Lung microvascular endothelial cell (primary cell): ENCODE measurements at places on chromosomes 13 and 19. TPM values are rescaled to one million over a fixed set of nuclear protein-coding genes. Genes with fewer than 3 reads are reported as not detected.

The SRRM5 gene
- total RNA-seq = not detected in 2 replicates

The JAK3 gene
- total RNA-seq = 0.79 and 2.0 TPM in 2 replicates

The SYT3 gene
- under 0.01 TPM in 2 replicates for total RNA-seq

The METTL21C gene
- total RNA-seq = not detected in 2 replicates

The SLC1A6 gene
- not detected in 2 replicates for total RNA-seq

The ZNF121 gene
- total RNA-seq = 17.9 and 30.2 TPM in 2 replicates

The DMKN gene
- total RNA-seq = not detected in 2 replicates

The C5AR1 gene
- not detected in 2 replicates for total RNA-seq

The CGB1 gene
- total RNA-seq = not detected in 2 replicates

DNA sequence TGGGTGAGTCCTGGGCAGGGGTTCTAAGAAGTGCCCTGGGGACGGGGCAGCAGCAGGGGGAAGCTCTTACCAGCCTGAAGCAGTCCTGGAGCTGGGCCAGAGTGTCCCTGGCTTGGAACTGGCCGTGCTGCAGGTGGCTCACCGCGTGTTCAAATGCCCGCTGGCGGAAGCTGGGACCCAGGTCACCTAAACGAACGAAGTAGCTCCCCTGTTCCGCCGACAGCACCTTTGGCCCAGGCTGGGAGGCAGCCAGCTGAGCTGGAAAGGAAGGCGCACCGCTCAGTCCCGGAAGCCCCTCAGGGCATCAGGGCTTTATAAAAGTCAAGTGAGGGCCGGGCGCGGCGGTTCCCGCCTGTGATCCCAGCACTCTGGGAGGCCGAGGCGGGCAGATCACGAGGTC lies 9.6 kb downstream of the PLIN4 start:
- DNase-seq = no peak

- no peak for DNase-seq
These were observed 459 bp downstream of the PRAM1 start for GRCh38 chr19:8501981-8502380.

GRCh38 chr19:7962644-7963268 lies 19.3 kb upstream of the TIMM44 start:
- no peak for DNase-seq

DNA sequence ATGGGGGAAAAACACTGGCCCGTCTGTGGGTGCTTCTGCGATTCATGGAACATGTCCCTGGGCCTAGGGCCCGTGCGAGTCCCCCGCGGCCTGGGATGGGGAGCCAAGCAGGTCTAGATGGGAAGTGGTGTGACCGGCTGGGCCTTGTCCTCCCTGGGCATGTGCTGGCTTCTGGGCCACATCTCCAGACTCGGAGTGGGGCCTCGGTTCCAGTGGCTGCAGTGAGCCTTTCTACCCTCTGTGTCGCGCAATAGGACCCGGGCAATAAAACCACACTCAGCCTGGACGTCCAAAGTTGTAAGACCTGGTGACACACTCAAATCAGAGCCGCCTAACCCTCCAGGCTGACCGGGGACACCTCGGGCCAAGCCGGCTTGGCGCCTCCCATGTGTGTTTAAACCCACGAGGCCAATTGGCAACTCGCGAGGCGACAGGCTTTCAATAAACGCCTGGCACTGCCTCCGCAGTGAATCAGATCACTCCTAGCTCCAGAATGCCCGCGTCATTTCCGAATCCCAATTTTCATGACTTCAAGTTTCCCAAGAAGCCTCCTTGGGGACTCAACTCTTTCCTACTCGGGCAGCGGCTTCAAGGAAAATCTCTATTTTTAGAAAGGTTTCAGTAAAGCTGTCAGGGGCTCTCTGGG lies 57.3 kb downstream of the KLF2 start:
- DNase-seq = no peak

DNA sequence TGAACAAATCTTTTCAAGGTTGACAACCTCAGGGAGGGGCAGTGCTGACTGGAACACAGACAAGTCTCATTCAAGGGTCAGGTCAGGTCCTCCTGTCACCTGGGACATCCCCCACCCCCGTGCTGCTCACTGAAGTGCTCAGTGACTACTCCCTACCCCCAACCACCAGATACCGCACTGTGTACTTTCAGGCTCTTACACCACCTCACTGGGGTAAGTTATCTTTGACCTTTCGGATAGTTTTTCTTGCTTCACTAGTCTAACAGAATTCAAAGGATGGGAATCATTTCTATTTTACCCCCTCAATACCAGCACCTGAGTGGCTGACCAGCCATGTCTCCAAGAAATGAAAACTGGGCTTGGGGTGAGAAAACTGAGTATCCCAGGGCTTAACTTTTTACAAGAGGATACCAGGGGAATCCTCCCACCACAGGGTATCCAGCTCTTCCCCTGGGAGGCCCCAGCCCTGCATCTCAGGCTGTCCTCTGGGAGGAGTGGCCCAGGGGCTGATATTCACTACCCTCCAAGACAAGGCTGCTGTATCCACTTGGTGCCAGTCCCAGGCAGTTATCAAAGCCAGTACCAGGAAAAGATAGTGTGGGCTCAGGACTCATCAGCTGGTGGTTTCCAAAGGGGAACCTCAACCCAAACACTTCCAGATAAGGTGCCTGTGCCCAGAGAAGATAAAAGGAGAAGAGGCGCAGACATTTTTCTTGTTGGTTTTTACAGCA lies 2.1 kb downstream of the ZNF563 start:
- DNase-seq = no peak

DNA sequence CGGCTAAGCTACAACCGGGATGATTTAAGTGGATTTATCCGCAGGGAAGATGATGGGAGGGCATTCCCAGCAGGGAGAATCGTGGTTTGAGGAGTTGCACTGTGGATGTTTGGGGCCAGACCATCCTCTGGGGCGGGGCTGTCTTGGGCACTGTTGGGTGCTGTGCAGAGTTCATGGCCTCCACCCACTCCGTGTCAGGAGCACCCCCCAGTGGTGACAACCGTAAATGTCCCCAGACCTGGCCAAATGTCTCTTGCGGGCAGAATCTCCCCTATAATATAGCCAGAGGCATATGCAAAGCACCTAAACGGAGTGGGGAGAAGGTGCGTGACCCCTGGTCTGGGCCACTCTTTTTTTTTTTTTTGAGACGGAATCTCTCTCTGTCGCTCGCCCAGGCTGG lies 40.2 kb downstream of the SMIM24 start:
- DNase-seq = peak; percentile 38

GRCh38 chr19:29576761-29577648 lies 29.1 kb upstream of the POP4 start:
- no peak for DNase-seq

DNA sequence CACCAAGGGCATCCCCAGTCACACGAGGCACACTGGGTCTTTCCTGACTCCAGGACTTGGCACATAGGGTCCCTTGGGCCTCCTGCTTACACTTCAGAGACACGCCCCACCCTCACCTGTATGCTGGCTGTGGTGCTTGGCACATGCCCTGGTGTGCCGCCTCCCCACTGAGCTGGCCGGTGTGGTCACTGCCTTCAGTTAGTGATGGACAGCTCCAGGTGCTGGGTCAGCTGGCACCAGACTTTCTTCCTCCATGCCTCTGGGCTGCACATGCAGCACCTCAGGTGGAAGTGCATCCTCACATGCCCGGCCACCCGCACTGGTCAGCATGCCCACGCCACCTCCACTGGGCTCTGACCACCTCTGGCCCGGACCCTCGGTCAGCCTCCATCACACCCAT lies 52.9 kb downstream of the KLF2 start:
- DNase-seq = no peak

GRCh38 chr13:92346046-92346445 lies 880.6 kb upstream of the GPC6 start:
- DNase-seq = peak; percentile 14

GRCh38 chr13:59660582-59660981 lies 503.1 kb downstream of the DIAPH3 start:
- DNase-seq = no peak

DNA sequence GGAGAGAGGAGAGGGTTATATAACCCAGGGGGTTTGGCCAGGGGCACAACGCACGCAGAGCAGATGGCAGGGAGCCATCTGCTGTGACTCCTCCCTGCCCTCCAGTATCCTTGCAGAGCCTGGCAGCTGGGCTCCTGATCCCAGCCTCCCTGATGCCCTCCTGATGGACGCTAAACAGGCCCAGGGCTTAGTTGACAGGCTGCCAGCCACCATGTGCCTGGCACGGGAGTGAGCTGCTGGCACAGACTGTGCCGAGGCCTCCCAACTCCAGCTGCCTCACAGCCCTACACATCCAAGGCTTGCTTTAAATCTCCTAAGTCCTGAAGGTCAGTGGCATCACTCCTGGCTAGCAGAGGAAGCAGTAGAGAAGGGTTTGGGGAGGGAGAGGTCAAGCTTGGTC lies 16.7 kb downstream of the SYDE1 start:
- no peak for DNase-seq

GRCh38 chr13:58480061-58480460 lies 848.5 kb downstream of the PCDH17 start:
- no peak for DNase-seq

- no peak for DNase-seq
These were observed 2.3 kb upstream of the FFAR3 start for GRCh38 chr19:35355791-35356460.

DNA sequence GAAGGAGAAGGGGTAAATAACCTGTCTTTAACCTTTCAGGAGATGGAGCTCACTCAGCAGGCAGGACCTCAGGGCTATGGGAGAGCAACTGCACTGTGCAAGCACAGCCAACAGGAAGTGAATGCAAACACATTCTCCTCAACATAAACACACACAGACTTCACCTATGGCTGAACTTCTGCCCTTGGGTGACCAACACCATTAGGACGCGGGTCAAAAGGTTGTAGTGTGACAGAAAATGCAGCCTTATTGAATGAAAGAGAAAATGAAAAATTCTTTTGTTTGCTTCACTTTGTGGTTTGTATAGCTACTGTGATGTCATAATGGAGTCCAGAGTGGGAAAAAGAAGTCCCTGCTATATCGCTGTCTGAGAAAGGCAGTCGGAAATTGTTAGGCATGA lies 323.0 kb downstream of the NDFIP2 start:
- no peak for DNase-seq

GRCh38 chr19:3443840-3444694 lies 36.3 kb downstream of the SMIM24 start:
- DNase-seq = peak; percentile 87

DNA sequence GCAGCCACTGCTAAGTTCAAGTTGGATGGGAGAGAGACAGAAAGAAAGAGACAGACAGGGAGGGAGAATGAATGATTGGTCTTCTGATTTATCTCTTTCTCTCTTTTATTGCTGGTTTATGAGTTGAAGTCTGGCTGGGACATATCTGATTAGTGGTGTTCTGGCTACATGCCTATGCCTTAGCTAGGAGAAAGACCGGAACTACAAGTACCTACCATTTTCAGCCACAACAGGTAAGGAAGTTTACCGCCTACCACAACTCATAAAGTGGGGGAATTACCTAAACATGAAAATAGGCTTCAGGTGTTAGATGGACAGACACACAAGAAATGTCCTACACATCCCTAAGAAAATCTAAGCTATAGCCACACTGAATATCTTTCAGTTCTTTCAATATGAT lies 36.6 kb upstream of the GPC6 start:
- no peak for DNase-seq

DNA sequence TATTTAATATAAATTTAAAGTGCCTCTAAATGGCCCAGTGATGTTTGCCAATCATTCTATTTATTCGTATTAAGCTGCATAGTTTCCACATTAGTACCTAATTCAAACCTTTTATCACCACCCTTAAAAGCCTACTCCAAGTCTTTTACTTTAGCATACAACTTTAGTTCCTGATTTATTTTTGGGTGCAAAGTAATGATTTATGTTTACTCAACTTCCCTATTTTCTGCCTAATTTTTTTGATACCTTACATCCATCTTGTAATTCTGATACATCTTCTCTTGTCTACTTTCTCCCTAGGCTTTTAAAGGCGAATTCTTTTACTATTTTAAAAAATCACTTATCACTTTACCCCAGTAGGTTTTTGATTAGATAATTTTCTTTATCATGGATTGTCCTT lies 2651.1 kb upstream of the PCDH20 start:
- DNase-seq = no peak

DNA sequence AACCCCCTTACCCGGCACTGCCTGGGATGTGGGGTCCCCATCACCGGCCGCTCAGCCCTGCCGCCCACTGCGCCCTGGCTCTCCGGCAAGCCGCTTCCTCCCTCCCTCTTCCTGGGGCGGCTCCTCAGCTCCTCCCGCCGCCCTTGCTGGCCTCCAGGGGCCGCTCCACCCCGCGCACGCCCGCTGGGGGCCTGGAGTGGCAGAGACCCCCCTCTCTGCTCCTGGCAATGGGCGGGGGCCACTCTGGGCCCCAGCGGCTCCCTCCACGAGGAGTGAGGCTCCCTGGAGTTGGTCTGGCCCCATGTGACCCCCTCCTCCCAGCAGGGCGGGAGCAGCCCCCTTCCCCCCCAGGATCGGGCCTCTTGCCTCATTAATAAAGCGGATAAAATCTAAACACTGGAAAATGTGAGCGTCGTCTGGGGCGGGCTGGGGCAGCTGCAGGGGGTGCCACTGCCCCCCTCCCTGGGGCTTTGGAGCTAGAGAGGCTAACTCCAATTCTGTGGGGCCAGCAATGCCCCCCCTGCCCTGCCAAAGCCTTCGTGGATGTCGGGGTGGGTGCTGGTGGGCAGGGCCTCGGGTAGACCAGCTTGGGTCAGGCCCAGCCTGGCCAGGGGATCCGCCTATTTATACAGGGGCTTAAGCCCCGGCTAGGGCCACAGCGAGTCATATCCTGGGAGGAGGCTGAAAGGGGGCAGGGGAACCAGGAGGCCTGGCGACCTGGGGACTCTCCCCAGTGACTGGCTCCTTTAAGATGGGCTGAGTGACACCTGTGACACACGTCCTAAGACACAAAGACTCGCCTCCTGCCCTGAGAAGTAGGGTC lies at the start of gene PTGER1:
PTGER1 (minus strand) TSS at position 104 of the 823 bp plus-strand sequence. CDS start 1,034 bp downstream, outside the sequence.
- DNase-seq = no peak
